ENCODE measurements at places on chromosomes 4 and X.

GRCh38 chr4:78749972-78750727 is 26.0 kb upstream of the BMP2K start:
- no peak for DNase-seq

DNA sequence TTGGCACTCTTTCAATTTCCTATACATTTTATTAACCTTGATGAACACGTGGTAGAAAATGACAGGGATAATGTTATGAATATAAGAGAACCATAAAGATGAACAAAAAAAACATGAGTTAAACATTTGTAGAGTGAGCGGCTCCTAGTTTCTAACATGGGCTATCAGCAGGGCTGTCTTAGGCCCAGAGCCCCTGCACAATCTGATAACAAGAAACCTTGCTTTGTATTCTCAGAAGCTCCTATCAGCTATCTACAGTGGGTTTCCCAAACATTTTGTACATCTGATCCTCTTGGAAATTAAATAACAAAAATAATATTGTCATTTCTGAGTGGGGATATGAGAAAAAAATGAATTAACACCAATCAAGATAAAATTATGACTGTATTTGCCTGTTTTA is 10.6 kb upstream of the RBPJ start:
- DNase-seq: no peak

GRCh38 chrX:155094468-155095061 is 23.3 kb downstream of the BRCC3 start:
- DNase-seq: no peak

- DNase-seq: no peak
These were observed 241.4 kb downstream of the GRIA3 start for GRCh38 chrX:123425471-123425870.

- no peak for DNase-seq
These were observed 4.0 kb upstream of the CDKL2 start for GRCh38 chr4:75634281-75634680.

GRCh38 chrX:41822892-41823291 is 98.9 kb downstream of the GPR82 start:
- DNase-seq: no peak

GRCh38 chr4:141541851-141542250 is 94.5 kb upstream of the IL15 start:
- DNase-seq: no peak

GRCh38 chr4:26220696-26221095 is 100.1 kb upstream of the RBPJ start:
- DNase-seq: no peak

DNA sequence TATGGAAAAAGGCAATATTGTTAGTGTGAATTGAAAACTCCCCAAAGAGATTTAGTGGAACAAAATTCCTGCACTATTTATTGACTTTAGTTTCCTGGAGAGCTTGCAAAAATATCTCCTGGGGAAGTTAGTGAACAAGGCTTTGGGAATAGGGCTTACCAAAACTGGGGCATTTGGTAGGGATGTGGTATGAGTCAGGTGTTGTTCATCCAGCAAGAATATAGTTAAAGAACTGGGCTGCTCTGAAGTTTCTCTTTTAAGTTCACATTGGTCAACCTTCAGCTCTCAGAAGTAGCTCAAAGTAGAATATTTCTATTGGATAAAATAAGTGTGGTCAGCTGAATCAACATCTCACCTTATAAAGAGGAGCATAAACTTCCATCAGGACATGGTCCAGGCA is 185.0 kb downstream of the CPE start:
- no peak for DNase-seq

GRCh38 chr4:139017861-139018260 is 2.3 kb downstream of the NOCT start:
- no peak for DNase-seq

DNA sequence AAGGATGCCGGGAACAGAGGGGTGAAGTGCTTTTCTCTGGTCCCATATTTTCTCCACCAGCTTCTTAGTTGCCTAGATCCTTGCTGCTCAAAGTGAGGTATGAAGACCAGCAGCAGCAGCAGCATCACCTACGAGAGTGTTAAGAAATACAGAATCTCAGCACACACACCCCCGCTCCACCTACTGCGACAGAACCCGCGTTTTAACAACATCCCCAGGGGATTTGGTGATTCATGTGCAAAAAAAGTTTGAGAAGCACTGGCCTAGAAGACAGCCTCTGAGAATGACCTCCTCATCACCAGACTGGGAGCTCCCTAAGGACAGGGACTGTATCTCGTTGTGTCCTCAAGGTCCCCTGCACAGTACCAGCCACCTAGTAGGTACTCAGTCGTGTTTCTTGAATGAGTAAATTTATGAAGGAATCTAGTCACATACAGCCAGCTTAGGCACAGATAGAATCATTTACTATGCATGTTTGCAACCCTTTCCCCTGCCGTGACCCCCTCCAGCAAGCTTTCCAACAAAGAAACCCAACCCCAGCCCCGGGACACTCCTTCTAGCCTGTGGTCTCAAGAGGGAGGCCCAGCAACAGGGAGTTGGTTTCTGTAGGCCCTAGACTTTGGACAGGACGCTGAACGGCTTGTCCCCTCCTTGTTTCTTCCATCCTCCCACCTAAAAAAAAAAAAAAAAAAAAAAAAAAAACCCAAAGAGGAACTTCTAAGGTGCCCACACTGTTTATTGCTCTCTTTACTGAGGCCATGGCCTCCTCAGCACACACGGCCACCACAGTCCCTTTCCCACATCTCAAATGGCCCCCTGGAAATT is 21.5 kb downstream of the RTL5 start:
- no peak for DNase-seq

GRCh38 chr4:84258905-84259830 is 239.9 kb downstream of the NKX6-1 start:
- DNase-seq: no peak

DNA sequence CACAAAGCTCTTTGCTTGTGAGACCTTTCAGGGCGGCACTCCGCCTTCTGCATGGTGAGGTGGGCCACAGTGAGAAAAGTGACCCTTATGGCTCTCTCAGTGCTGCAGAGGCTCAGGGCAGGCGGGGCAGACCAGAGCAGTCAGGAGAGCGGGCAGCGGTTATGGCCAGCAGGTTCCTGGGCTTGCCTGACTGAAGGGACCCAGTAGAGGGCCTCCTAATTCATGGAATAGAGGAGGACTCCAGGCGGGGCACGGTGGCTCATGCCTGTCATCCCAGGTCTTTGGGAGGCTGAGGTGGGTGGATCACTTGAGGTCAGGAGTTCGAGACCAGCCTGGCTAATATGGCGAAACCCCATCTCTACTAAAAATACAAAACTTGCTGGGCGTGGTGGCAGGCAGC is 91.4 kb downstream of the CLNK start:
- no peak for DNase-seq

DNA sequence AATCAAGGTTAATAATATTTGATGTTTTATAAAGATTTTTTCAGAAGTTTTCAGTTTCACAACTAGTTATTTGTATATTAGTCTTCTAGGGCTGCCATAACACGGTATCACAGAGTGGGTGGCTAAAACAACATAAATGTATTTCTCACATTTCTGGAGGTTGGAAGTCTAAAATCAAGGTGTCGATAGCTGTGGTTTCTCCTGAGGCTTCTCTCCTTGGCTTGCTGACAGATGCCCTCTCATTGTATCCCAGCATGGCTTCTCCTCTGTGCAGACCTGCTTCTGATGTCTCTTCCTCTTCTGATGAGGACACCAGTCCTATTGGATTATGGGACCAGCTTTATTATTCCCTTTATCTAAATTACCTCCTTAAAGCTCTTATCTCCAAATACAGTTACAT is 1456.6 kb downstream of the STIM2 start:
- no peak for DNase-seq

DNA sequence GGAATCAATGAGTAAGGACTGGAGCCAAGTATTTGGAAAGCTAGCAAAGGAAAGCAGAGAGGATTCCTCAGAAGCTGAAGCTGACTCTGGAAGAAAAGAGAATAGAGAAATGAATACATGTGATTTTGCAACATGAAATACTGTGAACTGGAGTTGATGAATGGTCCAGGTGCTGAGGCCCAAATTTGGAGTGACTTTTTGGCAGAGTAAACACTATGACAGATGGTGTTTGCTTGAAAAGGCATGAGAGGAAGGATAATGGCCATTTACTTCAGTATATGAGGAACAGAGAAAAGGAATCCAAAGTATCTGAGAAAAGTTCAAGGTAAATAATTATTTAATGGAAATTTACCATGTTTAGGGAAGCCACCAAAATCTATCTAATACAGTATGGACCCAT is 236.7 kb downstream of the SLITRK2 start:
- no peak for DNase-seq

GRCh38 chr4:156420623-156421022 is 467.0 kb upstream of the CTSO start:
- no peak for DNase-seq

DNA sequence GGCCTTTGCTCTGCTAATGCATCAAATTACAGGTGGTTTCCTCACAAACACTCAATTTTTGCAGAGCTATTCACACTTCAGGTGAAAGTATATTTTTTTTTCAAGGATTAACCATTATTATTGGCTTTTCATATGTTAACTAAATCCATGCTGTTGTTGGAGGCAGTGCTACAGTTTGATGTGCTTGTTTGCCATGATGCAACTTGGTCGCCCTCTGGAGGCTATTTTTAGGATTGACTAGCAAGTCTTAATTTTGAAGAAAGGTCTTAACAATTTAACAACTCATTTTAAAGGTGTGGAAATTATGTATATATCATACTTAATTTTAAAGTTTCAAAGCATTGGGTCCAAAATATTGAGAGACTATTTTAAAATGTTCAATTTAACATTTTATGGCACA is 168.8 kb upstream of the FAM47A start:
- no peak for DNase-seq

DNA sequence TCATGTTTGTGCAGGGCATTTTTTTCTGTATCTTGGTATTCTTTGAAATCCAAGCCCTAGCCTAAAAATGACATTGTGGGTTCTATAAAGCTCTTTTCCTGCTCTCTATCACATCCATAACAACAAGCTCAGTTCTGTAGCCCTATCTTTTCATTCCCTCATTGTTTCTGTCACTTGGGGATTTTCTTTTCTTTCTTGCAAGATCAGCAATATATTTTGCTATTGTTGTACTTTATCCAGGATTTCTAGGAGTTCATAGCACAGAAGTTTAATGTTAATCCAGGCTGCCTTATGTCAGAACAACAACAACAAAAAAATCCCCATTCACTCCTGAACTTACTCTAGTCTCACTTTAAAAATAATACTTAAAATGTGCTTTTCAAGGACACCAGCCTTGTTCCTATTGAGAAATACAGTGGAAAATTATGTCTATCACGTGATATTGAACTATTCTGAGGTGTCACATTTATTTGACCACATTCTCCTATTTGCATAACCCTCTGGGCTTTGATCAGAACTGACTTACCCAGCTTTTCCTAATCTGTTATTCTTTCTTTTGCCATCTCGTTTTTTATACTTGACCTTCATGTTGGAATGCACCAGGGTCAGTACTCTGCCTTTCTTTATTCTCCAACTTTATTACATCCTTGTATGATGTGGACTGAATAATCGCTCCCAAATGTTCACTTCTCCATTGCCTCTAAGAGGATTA is 112.8 kb downstream of the MAGEB5 start:
- no peak for DNase-seq

DNA sequence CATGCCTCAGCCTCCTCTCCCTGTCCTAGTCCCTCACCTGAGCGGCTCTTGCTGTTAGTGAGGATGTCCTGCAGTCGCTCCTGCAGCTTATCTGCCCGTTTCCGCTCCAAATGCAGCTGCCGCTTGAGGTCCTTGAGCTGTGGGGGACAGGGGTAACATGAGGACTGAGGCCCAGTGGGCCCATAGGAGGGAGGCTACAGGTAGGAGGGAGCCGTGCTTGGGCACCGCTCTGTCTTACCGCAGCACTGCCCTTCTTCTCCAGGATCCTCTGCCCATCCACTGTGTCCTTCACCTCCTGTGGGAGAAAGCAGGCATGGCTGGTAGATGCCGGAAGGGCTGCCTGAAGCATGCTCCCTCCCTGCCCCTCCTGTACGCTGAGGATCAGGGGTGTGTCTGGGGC is 9.5 kb upstream of the KCND1 start:
- DNase-seq: no peak

DNA sequence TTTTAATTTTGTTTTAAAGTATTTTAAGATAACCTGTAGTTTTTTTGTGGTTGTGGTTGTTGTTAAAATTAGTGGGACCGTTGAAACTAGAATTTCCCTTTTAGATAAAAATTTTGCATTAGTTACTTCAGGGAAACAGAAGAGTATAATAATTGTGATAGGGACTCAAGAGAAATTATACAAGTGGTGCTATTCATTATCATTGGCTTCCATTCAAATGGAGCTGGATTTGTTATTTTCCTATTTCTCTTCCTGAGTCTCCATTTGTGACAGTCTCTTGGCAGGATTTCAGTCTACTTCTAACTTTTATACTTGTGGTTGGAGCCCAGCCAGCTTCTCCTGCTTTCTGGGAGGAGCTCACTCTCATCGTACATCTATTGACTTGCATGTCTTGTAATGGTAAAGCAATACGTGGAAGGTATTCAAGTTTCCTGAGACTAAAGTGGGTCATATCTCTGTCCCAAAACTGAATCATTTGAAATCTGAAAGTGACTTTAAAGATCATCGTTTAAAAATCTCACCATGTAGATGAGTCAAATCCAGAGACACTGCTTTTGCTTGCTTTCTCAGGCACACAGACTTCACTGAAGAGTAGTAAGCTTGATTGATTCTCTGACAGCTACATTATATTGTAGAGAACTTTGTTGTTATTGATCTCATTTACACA is 155.8 kb downstream of the RPA4 start:
- DNase-seq: no peak

GRCh38 chr4:174444390-174444789 is 77.9 kb downstream of the HPGD start:
- DNase-seq: no peak

DNA sequence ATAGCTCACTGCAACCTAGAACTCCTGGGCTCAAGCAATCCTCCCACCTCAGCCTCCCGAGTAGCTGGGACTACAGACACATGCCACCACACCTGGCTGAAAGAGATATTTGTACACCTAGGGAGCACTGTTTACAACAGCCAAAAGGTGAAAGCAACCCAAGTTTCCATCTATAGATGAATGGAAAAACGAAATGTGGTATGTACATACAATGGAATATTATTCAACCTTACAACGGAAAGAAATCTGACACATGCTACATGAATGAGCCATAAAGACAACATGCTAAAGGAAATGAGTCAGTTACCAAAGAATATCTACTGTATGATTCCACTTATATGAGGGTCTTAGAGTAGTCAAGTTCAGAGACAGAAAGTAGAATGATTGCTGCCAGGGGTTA is 52.2 kb downstream of the ABCG2 start:
- DNase-seq: no peak

DNA sequence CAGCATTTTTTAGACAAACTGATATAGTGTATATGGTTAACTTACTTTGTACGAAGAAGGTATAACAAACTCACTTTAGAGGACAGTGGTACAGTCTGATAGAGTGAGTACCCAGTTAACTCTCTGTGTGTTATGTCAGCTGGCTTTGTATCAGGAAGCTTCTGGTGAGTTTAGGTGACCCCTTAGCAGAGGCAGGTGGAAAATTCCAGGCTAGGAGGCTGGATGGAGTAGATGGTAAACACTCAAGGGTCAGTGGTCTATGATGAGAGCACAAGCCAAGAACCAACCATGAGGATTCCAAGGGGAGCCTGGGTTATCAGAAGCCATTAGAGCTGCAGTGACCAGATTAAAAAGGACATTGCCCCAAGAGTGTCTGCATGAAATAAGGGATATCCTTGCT is 227.3 kb upstream of the CENPE start:
- no peak for DNase-seq

Data from stimulated activated CD4-positive, alpha-beta T cell treated with anti-CD3 and anti-CD28 coated beads, Interleukin-15, amount 100 ng/mL, for 1 hour (primary cell).